ENCODE measurements at places on chromosomes 5 and 9. TPM values are rescaled to one million over a fixed set of nuclear protein-coding genes. Genes with fewer than 3 reads are reported as not detected.

- no peaks in the 10 kb centered on the region for H3K36me3 ChIP-seq
- no peak overlapping the region for H3K27ac ChIP-seq
- H3K4me1 ChIP-seq, result no peaks in the 10 kb centered on the region
- DNase-seq, result no peak
These were observed 16.2 kb upstream of the ITGA1 start for GRCh38 chr5:52771343-52772039.

DNA sequence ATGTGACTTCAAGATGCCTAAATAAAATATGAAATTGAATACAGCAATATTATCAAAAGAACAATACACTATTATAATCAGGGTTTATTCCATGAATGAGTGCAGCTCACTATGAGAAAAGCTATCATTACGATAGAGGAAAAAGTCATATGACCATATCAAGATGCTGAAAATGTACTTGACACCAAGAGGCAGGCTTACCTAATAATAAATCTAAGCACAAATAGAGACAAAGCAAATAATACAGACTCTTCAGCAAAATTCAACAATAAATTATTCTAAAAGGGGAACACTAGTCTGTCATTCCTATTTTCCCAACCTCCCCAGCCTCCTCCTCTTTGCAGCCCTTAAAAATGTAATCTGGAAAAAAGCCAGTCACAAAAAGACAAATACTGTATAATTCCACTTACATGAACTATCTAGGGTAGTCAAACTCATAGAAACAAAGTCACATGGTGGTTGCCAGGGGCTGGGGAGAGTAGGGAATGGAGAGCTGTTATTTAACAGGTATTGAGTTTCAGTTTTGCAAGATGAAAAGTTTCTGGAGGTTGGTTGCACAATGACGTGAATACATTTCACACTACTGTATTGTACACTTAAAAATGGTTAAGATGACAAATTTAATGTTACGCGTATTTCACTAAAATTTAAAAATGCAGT lies 148.4 kb downstream of the NFIB start:
- H3K27me3 ChIP-seq, result no peaks in the 10 kb centered on the region
- no peak overlapping the region for H3K4me3 ChIP-seq
- no peaks in the 10 kb centered on the region for H3K4me1 ChIP-seq
- no peak overlapping the region for H3K27ac ChIP-seq
- H3K36me3 ChIP-seq, result no peaks in the 10 kb centered on the region

- H3K36me3 ChIP-seq, result no peaks in the 10 kb centered on the region
- H3K27ac ChIP-seq, result no peak overlapping the region
- DNase-seq, result no peak
- peak overlapping the region; percentile 96 for H3K4me3 ChIP-seq
These were observed 773 bp upstream of the AGGF1 start for GRCh38 chr5:77029376-77029885.

CDC20B gene
- polyA plus RNA-seq, result not detected

GRCh38 chr5:103234239-103234975 lies 24.2 kb upstream of the MACIR start:
- no peak overlapping the region for H3K27ac ChIP-seq
- H3K4me1 ChIP-seq, result no peaks in the 10 kb centered on the region
- no peak for DNase-seq
- H3K36me3 ChIP-seq, result no peaks in the 10 kb centered on the region
- no peak overlapping the region for H3K4me3 ChIP-seq

GRCh38 chr5:9233712-9234111 lies 312.2 kb downstream of the SEMA5A start:
- no peaks in the 10 kb centered on the region for H3K27me3 ChIP-seq
- DNase-seq, result no peak
- no peaks in the 10 kb centered on the region for H3K4me1 ChIP-seq
- no peak overlapping the region for H3K4me3 ChIP-seq

DNA sequence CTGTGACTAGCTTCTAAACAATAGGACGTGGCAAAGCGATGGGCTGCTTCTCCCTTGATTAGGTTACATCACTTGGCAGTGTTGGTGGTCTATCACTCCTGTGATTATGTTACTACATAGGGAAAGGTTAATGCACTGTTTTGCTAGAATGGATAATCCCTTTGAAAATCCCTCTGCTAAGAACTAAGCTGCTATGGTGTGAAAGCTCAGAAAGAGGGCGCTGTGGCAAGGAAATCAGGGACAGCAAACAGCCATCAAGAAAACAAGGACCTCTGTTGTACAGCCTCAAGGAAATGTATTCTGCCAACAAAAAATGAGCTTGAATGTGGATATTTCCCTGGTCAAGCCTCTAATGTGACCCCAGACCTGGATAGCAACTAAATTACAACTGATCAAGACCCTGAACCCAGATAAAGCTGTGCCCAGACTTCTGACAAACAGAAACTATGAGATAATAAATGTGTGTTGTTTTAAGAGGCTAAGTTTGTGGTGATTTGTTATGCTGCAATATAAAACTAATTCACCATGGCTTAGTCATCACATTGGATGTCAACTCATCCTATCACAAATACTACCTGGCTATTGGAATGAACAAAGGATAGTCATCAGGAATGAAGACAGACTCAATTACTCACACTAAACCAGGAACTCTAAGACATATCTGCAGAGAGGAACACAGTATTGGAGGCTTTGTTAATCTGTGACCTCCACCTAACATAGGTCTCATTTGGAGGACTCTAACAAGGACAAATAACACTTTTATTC lies 1215.9 kb downstream of the EFNA5 start:
- DNase-seq, result no peak
- H3K4me1 ChIP-seq, result no peaks in the 10 kb centered on the region
- H3K27ac ChIP-seq, result no peak overlapping the region
- H3K36me3 ChIP-seq, result no peaks in the 10 kb centered on the region
- no peaks in the 10 kb centered on the region for H3K27me3 ChIP-seq
- H3K4me3 ChIP-seq, result no peak overlapping the region

GRCh38 chr9:132825430-132825829 lies 52.7 kb downstream of the AK8 start:
- no peak for DNase-seq
- no peaks in the 10 kb centered on the region for H3K36me3 ChIP-seq
- no peak overlapping the region for H3K4me3 ChIP-seq
- no peaks in the 10 kb centered on the region for H3K4me1 ChIP-seq
- H3K27ac ChIP-seq, result no peak overlapping the region
- no peaks in the 10 kb centered on the region for H3K27me3 ChIP-seq

DNA sequence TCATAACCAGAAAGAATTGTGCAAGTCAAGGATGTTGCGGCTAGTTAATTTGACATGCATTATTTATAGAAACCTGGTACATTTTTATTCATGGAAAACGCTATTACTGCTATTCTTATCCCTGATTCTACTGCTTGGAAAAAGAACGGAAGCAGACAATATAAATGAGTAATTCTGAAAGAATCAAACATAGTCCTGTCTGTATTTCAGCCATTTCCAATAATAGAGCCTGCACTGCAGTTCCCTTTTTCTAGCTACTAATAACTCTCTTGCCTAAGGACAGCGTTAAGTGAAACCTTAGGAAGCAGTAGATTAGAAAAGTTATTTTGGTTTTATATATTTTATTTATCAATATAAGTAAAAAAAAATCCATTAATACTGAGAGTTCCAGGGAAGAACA lies 414.9 kb downstream of the CYLC2 start:
- no peak for DNase-seq
- H3K27ac ChIP-seq, result no peak overlapping the region
- H3K36me3 ChIP-seq, result no peaks in the 10 kb centered on the region

C9 gene
- 0.06 TPM for polyA plus RNA-seq

SPTAN1 gene
- 150 TPM for polyA plus RNA-seq

- no peak overlapping the region for H3K4me3 ChIP-seq
- H3K27ac ChIP-seq, result no peak overlapping the region
- H3K36me3 ChIP-seq, result no peaks in the 10 kb centered on the region
- H3K4me1 ChIP-seq, result no peaks in the 10 kb centered on the region
- H3K27me3 ChIP-seq, result no peaks in the 10 kb centered on the region
These were observed 136.4 kb downstream of the ZNF354C start for GRCh38 chr5:179196405-179197079.

DNA sequence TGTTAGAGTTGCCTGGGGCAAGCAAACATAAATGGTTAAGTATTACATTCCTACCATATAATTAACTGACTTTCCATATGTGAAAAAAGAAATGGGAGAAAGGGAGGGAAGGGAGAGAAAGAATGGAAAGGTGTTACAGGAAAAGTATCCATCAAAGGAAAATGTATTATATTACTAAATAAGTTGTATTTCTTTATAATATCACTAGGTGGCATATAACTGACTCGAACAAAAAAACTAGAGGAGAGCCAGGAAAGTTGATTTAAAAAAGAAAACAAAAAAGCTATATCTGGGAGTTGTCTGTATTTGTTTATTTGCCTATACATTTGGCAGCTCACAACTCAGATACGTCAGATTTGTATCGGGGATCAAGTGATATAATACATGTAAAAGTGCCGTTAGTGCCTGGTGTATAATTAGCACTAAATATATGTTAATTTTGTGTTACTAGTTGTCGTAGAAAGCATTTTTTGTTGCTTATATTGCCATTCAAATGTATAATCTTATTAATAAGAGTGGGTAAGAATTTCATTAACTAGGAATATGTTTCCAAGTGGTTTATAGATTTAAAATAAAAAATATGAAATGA lies 59.6 kb upstream of the ADAMTS19 start:
- H3K4me3 ChIP-seq, result no peak overlapping the region
- no peaks in the 10 kb centered on the region for H3K4me1 ChIP-seq
- H3K27me3 ChIP-seq, result no peaks in the 10 kb centered on the region

- DNase-seq, result peak; percentile 60
- no peaks in the 10 kb centered on the region for H3K4me1 ChIP-seq
These were observed 145.5 kb downstream of the ERCC6L2 start for GRCh38 chr9:96020792-96021550.

WDR31 gene
- 2.5 TPM for polyA plus RNA-seq

- no peaks in the 10 kb centered on the region for H3K27me3 ChIP-seq
- H3K27ac ChIP-seq, result no peak overlapping the region
- DNase-seq, result no peak
- H3K36me3 ChIP-seq, result no peaks in the 10 kb centered on the region
- H3K4me1 ChIP-seq, result peaks cover 42% of the 10 kb centered on the region
- no peak overlapping the region for H3K4me3 ChIP-seq
These were observed 462.2 kb downstream of the RASEF start for GRCh38 chr9:82600536-82601292.

DNA sequence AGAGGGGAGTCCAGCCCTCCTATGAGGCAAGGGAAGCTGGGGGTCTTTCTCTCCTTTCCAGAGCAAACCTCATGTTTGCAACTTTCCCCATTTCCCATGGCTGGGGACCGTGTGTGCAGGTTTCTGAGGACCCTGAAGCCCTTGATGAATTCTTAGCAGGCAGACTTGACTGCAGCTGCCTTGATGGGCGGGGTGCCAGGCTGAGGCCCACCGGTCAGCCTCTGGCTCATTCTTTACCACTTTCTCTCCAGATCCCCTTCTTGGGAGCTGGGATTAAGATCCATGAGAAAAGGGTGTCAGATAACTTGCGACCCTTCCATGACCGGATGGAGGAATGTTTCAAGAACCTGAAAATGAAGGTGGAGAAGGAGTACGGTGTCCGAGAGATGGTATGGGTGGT lies 30.0 kb upstream of the FOXI1 start:
- H3K36me3 ChIP-seq, result no peaks in the 10 kb centered on the region
- DNase-seq, result no peak
- no peak overlapping the region for H3K4me3 ChIP-seq
- H3K27ac ChIP-seq, result no peak overlapping the region

DNA sequence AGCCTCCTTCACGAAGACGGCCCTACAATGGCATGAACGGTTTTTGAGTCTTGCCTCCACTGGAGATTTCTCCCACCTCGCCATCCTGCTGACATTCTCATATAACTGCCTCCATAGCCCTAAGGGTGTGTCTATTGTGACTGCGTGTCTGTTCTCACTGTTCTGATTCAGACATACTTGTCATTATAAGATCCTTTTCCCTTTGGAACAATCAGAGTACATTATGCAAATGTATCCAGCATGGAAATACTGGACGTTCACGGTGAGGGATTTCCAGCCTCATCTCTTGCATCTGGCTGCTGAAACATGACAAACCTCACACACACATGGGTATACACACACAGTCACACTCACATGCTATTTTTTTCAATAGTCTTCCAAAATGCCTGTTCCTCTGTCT lies 402.1 kb downstream of the DIRAS2 start:
- H3K27ac ChIP-seq, result no peak overlapping the region
- no peak for DNase-seq
- H3K4me1 ChIP-seq, result no peaks in the 10 kb centered on the region
- no peak overlapping the region for H3K4me3 ChIP-seq
- H3K36me3 ChIP-seq, result no peaks in the 10 kb centered on the region
